ENCODE measurements at places on chromosomes 3 and 15.

- DNase-seq, result no peak
Measured at GRCh38 chr15:31503758-31504461, 177.3 kb downstream of the KLF13 start.

- no peak for DNase-seq
Measured at GRCh38 chr3:131326307-131326706, 55.3 kb upstream of the NUDT16 start.

GRCh38 chr15:46556559-46557379 is 921.9 kb downstream of the SQOR start:
- no peak for DNase-seq

DNA sequence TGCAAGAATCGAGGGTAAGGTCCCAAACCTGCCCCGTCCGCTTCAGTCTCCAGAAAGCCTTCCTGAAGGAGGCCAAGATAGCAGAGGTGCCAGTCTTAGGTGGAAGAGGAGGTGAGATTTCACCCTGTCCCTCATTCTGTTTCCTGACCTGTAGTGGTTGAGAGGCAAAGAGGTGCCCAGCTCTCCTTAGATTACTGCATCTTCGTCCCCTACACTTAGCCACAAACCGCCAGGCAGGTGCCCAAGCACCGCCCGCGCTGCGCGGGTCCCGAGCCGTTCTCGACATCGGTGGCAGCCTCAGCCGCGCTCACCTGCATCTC is 23.8 kb upstream of the POLG start:
- DNase-seq, result no peak

GRCh38 chr3:185058796-185059195 is 94.1 kb downstream of the C3orf70 start:
- DNase-seq, result no peak

DNA sequence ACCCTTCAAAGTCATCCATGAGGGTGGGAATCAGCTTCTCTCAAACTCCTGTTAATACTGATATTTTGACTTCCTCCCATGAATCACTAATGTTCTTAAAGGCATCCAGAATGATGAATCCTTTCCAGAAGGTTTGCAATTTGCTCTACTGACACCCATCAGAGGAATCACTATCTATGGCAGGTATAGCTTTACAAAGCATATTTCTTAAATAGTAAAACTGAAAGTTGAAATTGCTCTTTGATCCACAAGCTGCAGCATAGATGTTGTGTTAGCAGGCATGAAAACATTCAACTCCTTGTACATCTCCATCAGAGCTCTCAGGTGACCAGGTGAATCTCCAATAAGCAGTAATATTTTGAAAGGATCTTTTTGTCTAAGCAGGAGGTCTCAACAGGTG is 66.3 kb downstream of the B3GNT5 start:
- no peak for DNase-seq
